Kidney capillary endothelial cell (primary cell): ENCODE measurements at places on chromosomes 3 and 15.

GRCh38 chr15:57333487-57333886 is 42.8 kb upstream of the CGNL1 start:
- DNase-seq = peak; percentile 15

GRCh38 chr3:15052335-15053242 is 12.5 kb downstream of the MRPS25 start:
- no peak for DNase-seq

DNA sequence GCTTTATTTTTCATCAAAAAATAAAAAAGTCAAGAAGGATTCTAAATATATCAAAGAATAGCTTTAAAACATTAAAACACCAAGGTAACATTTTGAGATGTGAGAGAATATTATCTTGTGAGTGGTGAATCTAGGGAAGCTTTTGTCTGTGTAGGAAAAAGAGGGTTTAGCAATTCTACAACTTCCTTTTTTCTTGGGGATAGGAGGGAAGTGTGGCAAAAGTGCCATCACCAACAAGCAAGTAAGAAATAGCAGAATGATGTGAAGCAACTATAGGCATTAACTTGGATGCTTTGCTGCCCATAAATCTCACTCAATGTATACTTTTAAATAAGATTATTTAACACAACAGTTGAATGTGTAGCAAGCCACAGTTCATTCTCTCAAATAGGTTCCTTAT is 57.8 kb upstream of the SUCLG2 start:
- DNase-seq = no peak

DNA sequence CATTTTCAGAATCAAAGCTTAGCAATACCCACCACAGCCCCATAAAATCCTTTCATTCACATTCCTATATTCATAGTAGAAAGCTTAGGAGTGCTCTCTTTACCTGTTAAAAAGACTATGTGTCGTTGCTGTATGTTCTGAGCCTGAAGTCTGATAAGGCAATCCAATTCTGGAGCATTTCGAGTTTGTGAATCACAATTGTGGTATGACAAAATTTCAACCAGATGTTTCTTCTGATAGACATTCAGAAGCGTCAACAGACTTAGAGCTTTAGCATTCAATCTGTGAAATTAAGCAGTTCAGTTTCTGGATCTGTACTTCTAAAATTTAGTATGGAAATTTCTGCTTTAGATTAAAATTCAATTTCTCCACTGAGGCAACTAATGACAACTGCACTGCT is 58.3 kb downstream of the TASOR start:
- DNase-seq = no peak

DNA sequence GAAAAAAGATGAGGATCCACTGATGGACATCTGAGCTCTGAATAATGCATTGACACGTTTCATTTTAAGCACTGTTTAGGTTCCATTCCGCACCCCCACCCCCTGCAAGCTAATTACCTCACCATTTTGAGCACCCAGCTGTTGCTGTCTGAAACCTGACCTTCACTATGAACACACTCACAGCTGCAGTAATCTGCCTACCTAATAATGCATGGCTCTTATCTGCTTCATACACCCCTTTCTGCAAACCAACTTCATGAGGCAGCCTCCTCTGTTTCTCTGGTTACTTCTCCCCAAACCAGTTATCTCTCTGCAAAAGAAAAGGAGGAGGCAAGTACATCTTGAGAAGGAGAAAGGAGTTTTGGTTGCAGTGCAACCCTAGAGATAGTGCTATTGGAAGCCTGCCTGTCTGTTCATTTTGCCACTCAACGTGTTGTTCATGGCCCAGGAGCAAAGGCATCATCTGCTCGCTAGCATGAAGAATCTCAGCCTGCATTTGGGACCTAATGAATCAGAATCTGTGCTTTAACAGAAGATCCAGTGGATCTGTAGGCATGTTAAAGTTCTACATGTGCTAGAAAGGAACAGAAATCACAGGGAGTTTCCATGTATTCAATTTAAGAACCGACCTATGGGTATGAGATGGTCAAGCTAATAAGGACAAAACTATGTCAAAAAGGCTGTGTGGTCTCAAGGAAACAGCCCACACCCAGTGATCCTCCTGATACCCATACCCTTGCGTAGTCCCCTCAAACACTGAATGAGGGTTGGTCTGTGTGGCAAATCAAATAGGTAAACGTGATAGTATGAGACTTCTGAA is 87.2 kb downstream of the MB21D2 start:
- no peak for DNase-seq

- DNase-seq = no peak
Measured at GRCh38 chr15:91857224-91857585, 3.7 kb downstream of the SLCO3A1 start.

- no peak for DNase-seq
Measured at GRCh38 chr3:15347063-15347736, 14.8 kb upstream of the SH3BP5 start.

DNA sequence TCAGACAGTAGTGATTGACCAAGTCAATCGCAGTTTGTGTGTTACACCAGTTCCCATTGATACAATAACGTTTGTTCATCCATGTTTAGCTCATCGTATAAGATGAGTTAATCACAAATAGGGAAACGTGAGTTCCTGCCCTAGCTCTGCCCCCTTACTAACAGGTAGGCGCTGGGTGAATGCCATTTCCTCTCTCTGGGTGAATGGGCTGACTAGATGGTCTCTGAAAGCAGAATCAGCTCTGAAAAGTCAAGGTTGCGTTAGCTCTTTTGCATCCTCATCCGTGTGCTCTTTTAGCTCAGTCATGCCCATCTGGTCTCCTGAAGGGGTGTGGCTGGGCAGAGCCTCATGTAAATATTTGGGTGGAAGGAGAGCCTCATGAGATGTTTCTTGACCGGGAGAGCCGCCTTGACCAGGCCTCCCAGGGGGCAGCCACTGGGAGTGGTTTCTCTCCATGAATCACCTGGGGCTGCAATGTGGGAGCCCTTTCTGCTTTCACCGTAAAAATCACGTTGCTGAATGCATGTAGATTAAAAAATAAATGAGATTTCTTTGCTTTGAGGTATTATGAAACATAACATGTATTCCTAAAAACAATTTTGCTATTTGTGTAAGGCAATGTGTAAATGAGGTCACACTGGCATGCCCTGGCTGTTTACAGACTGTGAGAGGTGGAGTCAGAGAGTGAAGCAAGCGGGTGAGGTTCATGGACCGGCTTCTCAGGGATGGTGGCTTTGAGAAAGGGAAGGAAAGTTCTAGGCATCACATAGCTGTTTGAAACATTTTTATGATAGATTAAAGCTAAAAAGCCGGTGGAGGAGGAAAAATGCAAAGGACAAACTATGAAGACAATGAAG is 108.4 kb upstream of the RASGRP1 start:
- DNase-seq = no peak

DNA sequence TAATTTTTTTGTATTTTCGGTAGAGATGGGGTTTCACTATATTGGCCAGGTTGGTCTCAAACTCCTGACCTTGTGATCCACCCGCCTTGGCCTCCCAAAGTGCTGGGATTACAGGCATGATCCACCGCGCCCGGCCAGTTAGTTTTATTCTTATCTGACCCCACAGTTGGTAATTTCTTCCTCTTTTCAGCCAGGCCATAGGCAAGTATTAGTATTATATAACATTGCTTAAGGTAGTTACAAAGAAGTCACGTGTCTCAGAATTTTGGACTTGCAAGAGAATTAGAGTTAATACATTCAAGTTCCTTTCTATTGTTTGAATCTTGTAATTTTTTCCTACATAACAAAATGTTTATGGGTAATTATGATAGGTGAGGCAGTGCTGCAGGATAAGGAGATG is 334.8 kb downstream of the LPP start:
- DNase-seq = no peak

DNA sequence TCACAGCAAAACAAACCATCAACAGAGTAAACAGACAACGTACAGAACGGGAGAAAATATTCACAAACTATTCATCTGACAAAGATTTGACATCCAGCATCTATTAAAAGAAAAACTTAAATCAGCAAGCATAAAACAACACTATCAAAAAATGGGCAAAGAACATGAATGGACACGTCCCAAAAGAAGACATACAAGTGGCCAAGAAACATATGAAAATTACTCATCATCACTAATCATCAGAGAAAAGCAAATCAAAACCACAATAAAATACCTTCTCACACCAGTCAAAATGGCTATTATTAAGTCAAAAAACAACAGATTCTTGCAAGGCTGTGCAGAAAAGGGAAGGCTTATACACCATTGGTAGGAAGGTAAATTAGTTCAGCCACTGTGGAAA is 13.7 kb upstream of the SERPINI2 start:
- no peak for DNase-seq

DNA sequence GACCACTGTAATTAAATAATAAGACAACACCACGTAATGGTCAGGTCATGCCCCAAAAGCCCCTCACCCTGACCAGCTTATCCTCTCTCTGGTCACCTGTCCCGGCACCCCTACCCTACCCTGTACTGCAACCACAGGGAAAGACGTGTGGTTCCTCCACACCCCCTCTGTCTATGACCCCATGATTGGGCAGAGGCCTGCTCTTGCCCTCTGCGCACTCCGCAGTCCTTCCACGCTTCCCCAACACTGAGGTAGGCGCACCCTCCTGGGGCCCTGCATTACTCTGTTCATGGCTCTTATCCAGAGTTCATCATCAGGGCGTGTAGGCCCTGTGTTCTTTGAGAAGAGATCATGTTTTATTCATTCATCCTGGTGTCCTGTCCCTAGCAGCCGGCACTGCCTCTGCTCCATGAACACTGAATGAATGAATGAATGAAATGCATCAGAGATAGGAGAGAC is 33.8 kb downstream of the MGLL start:
- DNase-seq = no peak

- no peak for DNase-seq
Measured at GRCh38 chr3:14236902-14237301, 58.3 kb downstream of the LSM3 start.

GRCh38 chr3:42849017-42849416 is 26.7 kb downstream of the CYP8B1 start:
- no peak for DNase-seq

GRCh38 chr3:120440001-120440703 is 10.6 kb downstream of the FSTL1 start:
- no peak for DNase-seq

DNA sequence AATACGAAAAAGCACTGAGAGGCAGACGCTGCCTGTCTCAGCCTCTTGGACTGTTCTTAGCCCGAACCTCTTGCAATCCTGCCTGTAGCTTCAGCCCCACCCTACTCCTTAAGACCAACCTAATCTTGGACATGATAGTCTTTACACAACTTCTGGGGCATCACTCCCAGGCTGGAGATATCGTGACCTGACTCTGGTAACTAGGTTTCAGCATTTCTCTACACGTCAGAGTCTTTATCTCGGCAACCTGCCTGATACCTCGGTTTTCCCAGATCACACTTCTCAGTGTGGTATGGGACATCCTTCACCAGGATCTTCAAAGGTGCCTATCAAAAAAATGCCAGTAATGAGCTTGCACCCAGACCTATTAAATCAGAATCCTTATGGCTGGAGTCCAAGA is 590.2 kb upstream of the KCNMB2 start:
- no peak for DNase-seq

GRCh38 chr3:134126153-134126552 is 96.4 kb upstream of the SLCO2A1 start:
- DNase-seq = no peak

GRCh38 chr3:38148311-38148882 is 9.9 kb downstream of the MYD88 start:
- no peak for DNase-seq

DNA sequence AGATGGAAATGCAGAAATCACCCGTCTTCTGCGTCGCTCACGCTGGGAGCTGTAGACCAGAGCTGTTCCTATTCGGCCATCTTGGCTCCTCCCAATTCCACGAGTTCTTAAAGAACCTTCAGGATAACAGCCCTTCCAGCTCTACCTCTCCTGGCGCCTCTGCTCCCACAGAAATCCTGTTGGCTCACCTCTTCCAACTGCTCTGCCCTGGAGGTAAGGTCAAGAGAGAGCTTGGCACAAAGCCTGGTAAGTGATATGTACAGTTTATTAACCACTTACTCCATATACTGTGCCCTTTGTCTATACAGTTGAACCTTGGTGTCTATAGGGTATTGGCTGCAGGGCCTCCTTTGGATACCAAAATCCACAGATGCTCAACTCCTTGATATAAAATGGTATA is 17.8 kb upstream of the FGF12 start:
- no peak for DNase-seq

- DNase-seq = no peak
Measured at GRCh38 chr15:88543065-88543776, 3.3 kb downstream of the DET1 start.

DNA sequence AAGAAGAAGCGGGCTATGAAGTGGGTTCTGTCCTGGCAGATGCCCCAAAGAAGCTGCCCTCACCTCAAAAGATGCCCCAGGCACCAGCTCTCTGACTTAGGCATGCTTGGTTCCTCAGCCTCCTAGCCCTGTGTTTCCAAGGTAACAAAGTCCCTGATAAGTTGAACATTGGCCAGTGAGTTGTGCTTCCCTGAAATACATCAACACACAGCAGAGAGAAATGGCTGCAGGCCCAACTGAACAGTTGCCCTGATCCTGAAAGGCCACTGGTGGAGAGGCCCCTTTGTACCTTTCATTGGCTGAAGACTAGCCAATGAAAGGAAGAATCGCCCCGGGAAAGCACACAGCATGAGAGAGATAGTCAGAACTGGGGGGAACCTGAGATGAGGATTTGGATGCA is 169.9 kb upstream of the CTNNB1 start:
- DNase-seq = no peak

DNA sequence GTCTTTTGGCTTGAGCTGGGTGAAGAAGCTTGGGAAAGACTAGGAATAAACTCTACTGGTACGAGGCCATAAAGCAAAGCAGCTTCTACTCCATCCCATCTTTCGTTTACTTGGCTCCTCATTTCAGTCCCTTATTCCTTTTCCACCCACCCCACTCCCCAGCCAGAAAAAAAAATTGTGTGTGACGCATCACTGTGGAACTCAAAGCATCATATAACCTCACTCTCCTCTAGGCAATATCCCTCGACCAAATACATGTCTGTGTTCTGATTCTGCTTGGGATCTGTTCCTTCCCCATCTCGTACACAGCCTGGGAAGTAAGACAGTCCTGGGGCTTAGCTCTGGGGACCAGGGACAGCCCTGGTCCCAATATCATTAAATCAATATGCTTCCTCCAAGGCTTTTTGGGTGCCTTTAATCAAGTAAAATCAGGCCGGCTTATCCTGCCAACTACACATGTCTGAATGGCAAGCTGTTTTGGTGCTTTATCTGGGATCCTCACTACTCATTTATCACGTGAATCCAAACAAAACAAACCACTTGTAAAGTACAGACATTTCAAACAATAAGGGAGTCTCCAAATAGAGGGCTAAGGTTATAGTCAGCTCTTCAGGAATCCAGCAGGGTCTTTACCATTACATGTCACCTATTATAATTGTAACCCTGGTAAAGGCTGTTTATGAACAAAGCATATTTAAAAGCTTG is 74.9 kb upstream of the ZBED2 start:
- no peak for DNase-seq

- no peak for DNase-seq
Measured at GRCh38 chr3:159441279-159441678, 547.4 kb upstream of the IL12A start.

GRCh38 chr3:158260392-158260791 is 150.5 kb downstream of the RSRC1 start:
- DNase-seq = no peak
